Activated T-cell treated with anti-CD3 and anti-CD28 coated beads, Interleukin-2, amount 50 U/mL, for 4 hours (primary cell): ENCODE measurements at places on chromosomes 1 and 21. TPM values are rescaled to one million over a fixed set of nuclear protein-coding genes. Genes with fewer than 3 reads are reported as not detected.

VWA5B1 gene
- total RNA-seq, result not detected

CRYBG2 gene
- total RNA-seq, result 0.30 TPM

PGLYRP4 gene
- total RNA-seq, result not detected

B3GALT2 gene
- total RNA-seq, result 0.13 TPM

SNIP1 gene
- 29.3 TPM for total RNA-seq

FMO2 gene
- total RNA-seq, result not detected

RGS8 gene
- not detected for total RNA-seq

ACOT11 gene
- total RNA-seq, result 0.34 TPM

HES2 gene
- not detected for total RNA-seq

FNBP1L gene
- 3.0 TPM for total RNA-seq

HSPB7 gene
- total RNA-seq, result 0.16 TPM

AMY1C gene
- not detected for total RNA-seq

RNU1-3 gene
- 1,321 TPM for total RNA-seq

LYSMD1 gene
- 3.0 TPM for total RNA-seq

MRAP gene
- not detected for total RNA-seq

COL11A1 gene
- total RNA-seq, result not detected

JAM2 gene
- 0.13 TPM for total RNA-seq

TMEM269 gene
- total RNA-seq, result not detected

CD1E gene
- not detected for total RNA-seq

CACHD1 gene
- total RNA-seq, result 0.84 TPM

GJC2 gene
- total RNA-seq, result 0.79 TPM

FCN3 gene
- total RNA-seq, result 0.33 TPM

MCOLN2 gene
- total RNA-seq, result 32.9 TPM

ETNK2 gene
- total RNA-seq, result 0.99 TPM
